Activated T-helper 1 cell treated with Interleukin-2 at 50 U/mL for 16 hours (primary cell): ENCODE measurements at places on chromosomes 12 and 14.

- DNase-seq: no peak
Measured at GRCh38 chr12:69701826-69702225, 2.7 kb upstream of the BEST3 start.

GRCh38 chr12:92208613-92209121 is 63.0 kb upstream of the BTG1 start:
- DNase-seq: no peak

- no peak for DNase-seq
Measured at GRCh38 chr12:46455648-46456352, 83.2 kb upstream of the SLC38A2 start.

GRCh38 chr12:107115119-107115518 is 21.8 kb upstream of the CRY1 start:
- no peak for DNase-seq

GRCh38 chr12:12721176-12721751 is 4.1 kb downstream of the CDKN1B start:
- no peak for DNase-seq

DNA sequence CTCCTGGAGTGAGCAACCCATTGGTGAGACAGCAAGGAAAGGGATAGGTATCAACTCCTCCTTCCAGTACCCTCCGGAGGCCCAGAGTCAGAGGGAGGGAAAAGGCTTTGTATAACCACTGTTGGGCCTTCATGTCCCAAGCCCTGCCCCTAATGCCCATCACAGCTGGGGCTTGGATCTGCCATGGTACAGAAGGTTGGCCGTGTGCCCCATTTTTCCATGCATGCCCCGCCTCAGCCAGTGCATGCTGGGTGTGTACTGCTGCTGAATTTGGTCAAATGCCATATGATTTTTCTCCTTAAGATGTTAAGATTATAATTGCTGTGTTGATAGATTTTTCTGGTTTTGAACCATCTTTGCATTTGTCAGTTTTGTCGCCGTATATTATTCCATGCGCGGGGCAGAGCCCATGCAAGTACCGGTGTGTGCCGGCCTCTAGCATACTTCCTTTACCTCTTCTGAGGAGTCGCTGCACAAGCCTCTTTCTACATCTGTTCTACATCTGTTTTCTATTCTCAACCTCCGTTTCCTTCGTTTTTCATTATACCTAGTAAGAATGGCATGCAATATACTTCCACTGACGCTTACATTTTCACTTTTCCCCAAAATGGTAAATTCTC is 26.6 kb downstream of the PPP2R5C start:
- DNase-seq: no peak

GRCh38 chr14:53209370-53209769 is 56.2 kb upstream of the DDHD1 start:
- DNase-seq: no peak

DNA sequence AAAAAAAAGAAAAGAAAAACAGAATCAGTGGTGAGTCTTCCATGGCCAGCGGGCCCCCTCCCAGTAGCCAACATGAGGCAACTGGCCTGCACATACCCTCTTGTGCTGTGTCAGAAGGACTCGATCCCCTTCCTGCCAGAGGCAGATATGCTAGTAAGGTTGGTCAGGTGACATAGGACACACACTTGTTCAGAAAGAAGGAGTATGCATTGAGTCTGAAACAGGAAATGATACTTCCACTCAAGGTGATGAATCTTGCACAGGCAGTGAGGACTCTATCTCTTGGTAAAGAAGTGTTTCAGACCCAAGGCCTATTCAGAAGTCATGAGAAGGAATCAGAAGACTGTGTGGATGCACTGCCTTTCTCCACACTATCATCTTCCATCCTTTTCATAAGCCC is 269.7 kb upstream of the FAR2 start:
- no peak for DNase-seq

DNA sequence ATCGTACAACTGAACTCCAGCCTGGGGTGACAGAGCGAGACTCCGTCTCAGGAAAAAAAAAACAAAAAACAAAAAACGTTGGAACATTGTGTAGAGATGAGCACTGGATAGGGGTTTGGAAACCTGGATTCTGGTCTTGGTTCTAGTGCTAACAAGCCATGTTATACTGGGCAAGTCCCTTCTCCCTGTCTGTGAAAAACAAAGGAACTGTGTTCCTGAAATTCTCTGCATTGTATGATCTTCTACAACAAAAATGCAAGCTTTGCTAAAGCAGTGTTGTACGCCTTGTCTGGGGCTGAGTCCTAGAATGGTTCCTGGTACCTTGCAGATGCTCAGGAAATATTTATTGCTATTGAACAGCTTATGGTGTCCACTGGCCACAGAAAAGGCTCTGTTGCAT is 13.4 kb downstream of the GPRC5D start:
- DNase-seq: no peak

DNA sequence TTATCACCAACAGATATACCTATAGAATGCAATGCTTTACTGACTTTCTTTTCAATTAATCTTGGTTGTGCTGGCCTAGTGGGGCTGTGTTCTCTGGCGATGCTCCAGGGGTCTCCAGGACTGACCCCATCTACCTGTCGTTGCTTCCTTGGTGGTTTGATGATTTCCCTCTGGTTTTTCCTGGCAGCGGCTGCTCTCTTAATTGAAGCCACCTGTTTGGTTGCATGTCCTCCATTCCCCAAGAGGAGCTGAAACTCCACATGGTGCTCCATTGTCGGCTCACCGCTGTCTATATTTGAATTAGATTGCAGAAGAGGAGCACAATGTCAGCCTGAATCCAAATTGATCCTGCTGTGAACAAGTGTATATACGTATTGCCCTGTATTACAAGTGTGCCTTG is 7.1 kb upstream of the IFNG-AS1 start:
- DNase-seq: no peak

- no peak for DNase-seq
Measured at GRCh38 chr12:57606821-57607220, 2.2 kb downstream of the DTX3 start.

- DNase-seq: no peak
Measured at GRCh38 chr12:52147964-52148463, 43.8 kb downstream of the KRT80 start.
